ENCODE measurements at places on chromosomes 2 and 18.

GRCh38 chr18:8416212-8417019 is 192.8 kb upstream of the RAB12 start:
- DNase-seq, result no peak

GRCh38 chr18:74722237-74722636 is 124.6 kb downstream of the ZNF407 start:
- DNase-seq, result no peak

- no peak for DNase-seq
Measured at GRCh38 chr2:109125593-109126500, 3.2 kb upstream of the SH3RF3 start.

DNA sequence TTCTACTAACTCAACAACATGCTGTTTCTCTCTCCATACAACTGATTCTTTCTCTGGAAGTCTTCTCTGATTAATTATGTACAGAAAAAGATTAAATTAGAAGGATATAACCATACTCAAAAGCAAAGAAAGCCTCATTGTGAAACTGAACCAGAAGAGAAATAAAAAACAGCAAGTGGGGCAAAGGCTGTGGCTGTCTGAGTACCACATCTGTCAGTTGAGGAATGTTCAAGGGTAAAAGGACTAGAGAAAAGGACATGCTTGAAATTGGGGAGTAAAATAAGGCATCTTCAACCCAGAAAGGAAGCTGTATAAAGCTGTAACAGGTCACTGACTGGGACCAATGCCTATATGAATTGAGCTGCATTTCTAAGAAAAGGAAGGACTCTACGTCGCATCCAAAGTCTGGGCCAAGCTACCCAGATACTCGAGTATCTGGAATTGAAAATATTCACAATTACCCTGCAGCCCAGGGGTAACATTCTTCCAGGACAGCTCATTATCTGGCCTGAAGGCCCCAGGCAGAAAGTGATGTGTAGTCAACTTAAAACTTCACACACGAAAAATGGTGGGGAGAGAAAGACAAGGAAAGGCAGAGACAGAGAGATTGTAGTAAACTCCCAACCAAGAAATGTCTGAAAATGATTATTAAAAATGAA is 356.0 kb upstream of the GALNT5 start:
- no peak for DNase-seq

Data from stimulated activated CD8-positive, alpha-beta memory T cell treated with anti-CD3 and anti-CD28 coated beads, Interleukin-7, amount 100 ng/mL, for 4 hours (primary cell).